ENCODE measurements at places on chromosomes 1 and 21. TPM values are rescaled to one million over a fixed set of nuclear protein-coding genes. Genes with fewer than 3 reads are reported as not detected.

The CSTB gene
- total RNA-seq, result 8.7 TPM

The FHAD1 gene
- total RNA-seq, result not detected

The AK4 gene
- 29.5 TPM for total RNA-seq

The SPRR2G gene
- total RNA-seq, result not detected

All from ascending aorta (tissue), 2 donors.